ENCODE measurements at places on chromosomes 2 and 18. TPM values are rescaled to one million over a fixed set of nuclear protein-coding genes. Genes with fewer than 3 reads are reported as not detected.

DNA sequence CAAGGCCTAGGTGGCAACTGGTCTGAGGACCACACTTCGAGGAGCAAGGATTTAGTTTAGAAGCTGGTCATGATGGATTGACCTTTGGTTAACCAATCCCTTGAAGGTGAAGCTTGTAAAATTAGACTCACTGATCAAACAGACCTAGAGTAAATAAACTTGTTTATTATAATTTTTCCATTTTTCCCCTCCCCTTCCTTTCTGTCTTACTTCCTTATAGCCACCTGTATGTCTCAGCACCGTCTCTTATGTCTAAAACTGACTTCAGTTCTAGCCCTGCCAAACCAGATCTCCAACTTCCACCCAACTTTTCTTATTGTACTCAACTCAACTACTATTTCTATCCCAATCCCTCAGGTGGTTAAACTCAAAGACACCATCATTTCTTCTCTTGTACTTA, 92.8 kb upstream of the THOC1 start:
- no peak overlapping the region for H3K4me3 ChIP-seq
- H3K4me1 ChIP-seq: no peaks in the 10 kb centered on the region
- H3K36me3 ChIP-seq: no peaks in the 10 kb centered on the region
- peaks cover 5% of the 10 kb centered on the region for H3K27me3 ChIP-seq
- no peak for DNase-seq

DNA sequence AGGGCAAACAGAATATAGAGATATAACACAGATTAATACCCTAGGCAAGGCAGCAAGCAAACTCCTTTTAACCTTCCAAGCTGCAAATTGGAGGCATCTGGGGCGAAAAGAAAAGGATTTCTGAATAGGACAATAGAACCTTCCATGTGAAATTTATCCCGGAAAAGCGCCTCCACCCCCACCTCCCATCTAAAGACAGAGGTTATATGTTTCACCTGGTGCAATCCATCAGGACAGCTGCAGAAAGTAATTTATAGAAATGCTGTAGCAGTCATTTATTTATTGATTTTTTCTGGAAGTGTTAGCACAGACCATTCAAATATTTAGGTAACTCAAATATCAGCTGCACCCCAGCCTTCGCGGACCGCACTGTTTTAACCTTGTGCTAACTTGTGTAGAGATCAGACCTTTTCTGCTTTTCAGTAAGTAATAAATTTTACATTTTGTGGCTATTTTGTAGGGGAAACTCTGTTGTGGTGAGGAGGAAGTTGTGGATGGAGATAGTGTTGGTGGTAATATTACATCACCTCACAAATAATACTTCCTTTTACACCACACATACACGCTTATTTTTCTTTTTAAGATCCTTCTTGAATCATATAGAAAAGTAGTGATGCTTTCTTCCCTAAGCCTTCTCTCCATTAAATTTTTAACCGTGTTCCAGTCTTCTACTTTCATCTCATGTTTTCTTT, 919.3 kb upstream of the CDH2 start:
- no peak overlapping the region for H3K27ac ChIP-seq
- no peaks in the 10 kb centered on the region for H3K36me3 ChIP-seq
- H3K4me1 ChIP-seq: no peaks in the 10 kb centered on the region
- no peak for DNase-seq
- H3K4me3 ChIP-seq: no peak overlapping the region
- H3K27me3 ChIP-seq: no peaks in the 10 kb centered on the region

Gene PDCD1
- total RNA-seq: not detected

- peak overlapping the region; percentile 4 for H3K27ac ChIP-seq
- no peak overlapping the region for H3K4me3 ChIP-seq
- DNase-seq: no peak
- H3K4me1 ChIP-seq: no peaks in the 10 kb centered on the region
- no peaks in the 10 kb centered on the region for H3K27me3 ChIP-seq
- H3K36me3 ChIP-seq: no peaks in the 10 kb centered on the region
Observed at GRCh38 chr2:69147841-69148533, 135.0 kb downstream of the ANTXR1 start.

Gene NIF3L1
- 21.7 TPM for total RNA-seq

Data from psoas muscle (tissue), 8 donors.